ENCODE measurements at places on chromosomes 11 and 22.

DNA sequence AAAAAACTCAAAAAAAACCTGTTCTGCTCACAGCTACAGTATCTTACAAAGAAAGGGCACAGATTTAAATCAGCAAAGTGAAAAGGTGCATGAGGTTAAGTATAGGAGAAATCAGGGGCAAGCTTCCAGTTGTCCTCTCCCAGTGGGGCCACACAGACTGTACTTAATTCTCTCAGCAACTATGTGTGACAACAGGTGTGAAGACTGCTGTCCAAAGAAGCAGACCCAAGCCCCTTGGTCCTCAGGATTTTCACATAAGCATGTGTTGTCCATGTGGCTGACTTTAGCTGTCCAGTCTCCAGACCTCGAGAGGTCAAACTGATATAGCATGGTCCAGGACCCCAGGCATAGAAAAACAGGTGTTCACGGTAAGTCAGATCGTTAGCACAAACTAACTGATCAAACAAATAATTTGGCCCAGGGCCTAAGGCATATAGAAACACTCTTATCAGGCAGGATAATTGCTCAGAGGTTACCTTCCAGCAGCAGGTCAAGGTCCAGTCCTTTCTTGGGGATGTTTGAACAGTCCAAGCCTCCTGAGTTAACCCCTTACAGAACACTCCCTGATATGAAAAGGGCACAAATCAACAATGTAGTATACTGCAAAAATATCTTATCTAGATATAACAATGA, 21.1 kb upstream of the CSTF3 start:
- no peak for DNase-seq

GRCh38 chr11:130519128-130519932, 70.9 kb downstream of the ADAMTS15 start:
- no peak for DNase-seq

GRCh38 chr11:47611348-47611794, 17.2 kb upstream of the C1QTNF4 start:
- DNase-seq: no peak

DNA sequence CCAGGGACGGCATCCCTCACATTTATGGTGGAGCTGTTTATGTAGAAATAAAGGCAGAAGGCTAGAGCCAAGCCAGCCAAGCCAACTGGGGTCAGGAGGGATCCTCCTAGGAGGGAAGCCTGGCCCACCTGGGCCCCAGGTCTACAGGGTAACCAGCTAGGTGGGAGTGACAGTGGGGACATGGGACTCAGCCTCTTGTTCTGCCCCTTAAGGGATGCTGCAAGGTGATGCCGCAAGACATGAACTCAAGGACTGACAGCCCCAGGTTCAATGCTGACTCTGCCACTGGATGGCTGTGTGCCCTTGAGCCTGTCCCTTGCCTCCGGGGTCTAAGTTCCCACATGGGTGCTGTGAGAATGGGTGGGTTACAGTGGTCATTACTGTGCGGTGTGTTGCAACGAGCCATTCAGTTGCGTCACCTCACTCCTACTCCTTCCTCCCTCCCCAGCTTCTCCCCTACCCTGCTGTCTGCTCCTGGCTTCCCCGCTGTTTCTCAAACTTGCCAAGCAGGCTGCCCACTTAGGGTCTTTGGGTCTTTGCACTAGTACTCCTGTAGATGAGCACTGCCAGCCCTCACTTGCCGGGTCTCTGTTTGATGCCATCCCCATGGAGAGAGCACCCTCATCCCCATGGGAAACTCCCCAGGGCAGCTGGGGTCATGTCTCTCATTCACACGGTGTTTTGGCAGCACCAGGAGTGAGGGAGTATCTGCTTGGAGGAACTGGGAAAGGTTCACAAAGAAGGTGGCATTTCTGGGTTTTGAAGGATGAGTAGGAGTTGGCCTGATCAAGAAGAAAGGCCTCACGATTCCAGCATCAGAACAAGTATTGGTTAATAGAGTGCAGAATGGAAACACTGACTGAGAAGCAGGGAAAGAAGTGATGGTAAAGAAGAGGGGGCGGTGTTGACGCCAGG, 43.0 kb upstream of the RTL6 start:
- no peak for DNase-seq

- DNase-seq: no peak
Observed at GRCh38 chr11:34405079-34405858, 33.5 kb upstream of the CAT start.

DNA sequence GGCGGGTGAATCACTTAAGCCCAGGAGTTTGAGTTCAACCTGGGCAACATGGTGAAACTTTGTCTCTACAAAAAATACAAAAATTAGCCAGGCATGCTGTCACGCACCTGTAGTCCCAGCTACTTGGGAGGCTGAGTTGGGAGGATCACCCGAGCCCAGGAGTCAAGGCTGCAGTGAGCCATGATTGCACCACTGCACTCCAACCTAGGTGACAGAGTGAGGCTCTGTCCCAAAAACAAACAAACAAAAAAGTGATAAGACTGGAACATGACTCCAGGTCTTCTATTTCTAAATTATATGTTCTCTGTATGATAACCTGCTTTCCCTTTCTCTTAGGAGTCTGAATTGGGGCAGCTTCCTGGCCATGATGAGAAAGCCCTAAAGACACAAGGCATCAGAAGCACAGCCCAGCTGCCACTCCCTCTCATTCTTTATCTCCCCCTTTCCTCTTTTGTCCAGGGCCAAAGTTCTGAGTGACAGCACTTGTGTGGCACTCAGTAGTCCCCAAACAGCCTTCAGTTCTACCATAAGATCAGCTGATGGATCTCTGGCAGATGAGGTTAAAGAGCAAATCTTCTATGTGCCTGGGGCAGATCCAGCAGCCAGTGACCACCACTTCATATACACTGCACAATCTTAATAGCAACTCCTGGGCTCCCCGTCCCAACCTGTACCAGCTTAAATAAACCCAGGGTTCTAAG, 136.0 kb downstream of the C11orf58 start:
- no peak for DNase-seq

Measured in CD4-positive, alpha-beta T cell treated with Interleukin-4 for 1 hour (primary cell).